ENCODE measurements at places on chromosomes 7 and 10. TPM values are rescaled to one million over a fixed set of nuclear protein-coding genes. Genes with fewer than 3 reads are reported as not detected.

TAF6 gene
- 69.8 TPM for total RNA-seq

- DNase-seq = no peak
These were observed 97.7 kb upstream of the TMEM196 start for GRCh38 chr7:19871102-19871501.

- DNase-seq = peak; percentile 55
These were observed 82.7 kb downstream of the ARHGAP22 start for GRCh38 chr10:48522011-48522765.

GRCh38 chr10:56633876-56634452 lies 272.9 kb upstream of the ZWINT start:
- DNase-seq = no peak

DNA sequence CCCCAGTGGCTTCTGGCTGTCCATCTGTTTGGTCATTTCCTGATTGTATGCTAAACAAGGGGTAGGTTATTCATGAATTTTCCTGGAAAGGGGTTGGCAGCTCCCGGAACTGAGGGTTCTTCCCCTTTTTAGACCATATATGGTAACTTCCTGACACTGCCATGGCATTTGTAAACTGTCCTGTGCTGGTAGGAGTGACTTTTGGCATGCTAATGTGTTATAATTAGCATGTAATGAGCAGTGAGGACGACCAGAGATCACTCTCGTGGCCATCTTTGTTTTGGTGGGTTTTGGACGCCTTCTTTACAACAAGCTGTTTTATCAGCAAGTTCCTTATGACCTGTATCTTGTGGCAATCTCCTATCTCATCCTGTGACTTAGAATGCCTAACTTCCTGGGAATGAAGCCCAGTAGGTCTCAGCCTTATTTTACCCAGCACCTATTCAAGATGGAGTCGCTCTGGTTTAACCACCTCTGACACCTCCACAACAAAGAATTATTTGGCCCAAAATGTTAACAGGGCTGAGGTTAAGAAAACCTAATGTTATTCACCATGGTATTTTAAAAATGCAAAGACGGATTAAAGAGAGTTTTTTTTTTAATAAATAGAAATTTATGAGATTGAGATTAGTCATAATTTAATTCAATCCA lies 2.4 kb upstream of the PTN start:
- no peak for DNase-seq

Data from GM23248 (cell line).